Ascending aorta (tissue), 2 donors: ENCODE measurements at places on chromosomes 3 and 15. TPM values are rescaled to one million over a fixed set of nuclear protein-coding genes. Genes with fewer than 3 reads are reported as not detected.

The FMN1 gene
- 4.3 TPM for total RNA-seq

The TTLL13 gene
- not detected for total RNA-seq

- H3K36me3 ChIP-seq, result no peaks in the 10 kb centered on the region
- no peak overlapping the region for H3K4me3 ChIP-seq
- H3K27me3 ChIP-seq, result no peaks in the 10 kb centered on the region
- no peak for DNase-seq
These were observed 117.3 kb downstream of the ADAMTS17 start for GRCh38 chr15:100224206-100225185.

DNA sequence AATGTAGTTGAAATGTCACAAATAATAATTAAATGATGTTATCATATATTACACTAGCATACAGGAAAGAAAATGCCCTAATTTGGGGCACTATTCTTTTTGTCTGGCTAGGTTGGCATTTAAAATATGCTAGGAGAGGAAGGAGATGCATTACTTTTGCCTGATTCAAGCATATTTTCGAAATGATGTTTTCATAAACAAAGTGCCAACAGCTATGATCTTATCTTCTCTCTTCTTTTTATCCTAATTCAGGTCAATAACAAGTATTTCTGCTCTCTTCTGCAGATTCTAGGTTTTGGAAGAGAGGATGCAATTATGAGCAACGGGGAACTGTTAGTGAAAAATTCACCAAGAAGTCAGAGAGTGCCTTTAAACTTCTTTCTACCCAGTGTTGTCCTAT lies 55.8 kb upstream of the NR2F2 start:
- no peak for DNase-seq
- H3K27ac ChIP-seq, result no peak overlapping the region
- H3K36me3 ChIP-seq, result no peaks in the 10 kb centered on the region

- no peaks in the 10 kb centered on the region for H3K4me1 ChIP-seq
- H3K4me3 ChIP-seq, result no peak overlapping the region
- H3K27ac ChIP-seq, result no peak overlapping the region
- no peak for DNase-seq
- no peaks in the 10 kb centered on the region for H3K36me3 ChIP-seq
These were observed 209.3 kb upstream of the PPP2R3A start for GRCh38 chr3:135756106-135756668.
